ENCODE measurements at places on chromosomes 5 and 9.
A peak's percentile ranks its signal among the peaks of the same experiment; 100 is the strongest.

- no peak for DNase-seq
Measured at GRCh38 chr9:133811471-133811870, 73.3 kb upstream of the SARDH start.

DNA sequence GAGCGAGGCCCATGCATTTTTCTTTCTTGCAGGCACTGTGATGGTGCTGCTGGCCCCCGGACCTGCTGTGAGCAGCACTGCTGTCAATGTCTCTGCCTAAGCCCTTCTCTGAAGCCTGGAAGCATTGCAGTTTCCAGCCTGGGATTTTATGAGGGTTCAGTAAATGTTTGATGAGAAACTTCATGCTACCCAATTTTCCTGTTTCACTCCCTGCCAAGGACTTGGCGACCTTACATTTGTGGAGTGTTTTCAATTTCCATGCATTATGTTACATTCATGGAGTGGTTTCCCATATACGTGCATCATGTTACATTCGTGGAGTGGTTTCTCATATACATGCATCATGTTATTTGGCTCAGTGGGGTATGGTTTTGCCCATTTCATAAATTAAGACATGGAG lies 90.7 kb upstream of the PTCH1 start:
- DNase-seq, result no peak

DNA sequence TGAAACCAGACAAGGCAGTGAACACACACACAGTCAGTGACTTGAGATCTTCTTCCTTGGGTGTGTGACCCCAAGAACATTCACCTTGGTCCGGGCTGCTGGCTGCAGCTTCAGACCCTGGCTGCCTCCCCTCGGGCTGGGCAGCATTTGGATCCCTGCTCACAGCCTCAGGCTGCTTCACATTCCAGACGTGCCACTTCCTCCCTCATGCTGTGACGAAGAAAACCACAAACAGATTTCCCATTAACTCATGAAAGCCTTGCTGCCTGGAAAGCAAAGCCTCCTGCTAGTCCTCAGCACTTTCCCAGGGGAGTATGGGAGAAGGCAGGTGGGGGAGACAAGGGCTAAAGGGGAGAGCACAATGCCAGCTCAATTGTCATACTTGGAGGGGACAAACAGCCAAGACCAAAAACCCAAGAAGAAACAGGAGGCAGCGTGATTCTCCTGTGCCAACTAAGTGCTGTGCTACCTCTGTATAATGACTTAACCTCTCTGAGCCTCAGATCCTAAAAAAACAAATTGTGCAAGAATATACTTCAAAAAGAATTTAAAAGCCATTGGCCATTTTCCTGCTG lies 594.6 kb upstream of the BRINP1 start:
- peak; percentile 93 for DNase-seq

DNA sequence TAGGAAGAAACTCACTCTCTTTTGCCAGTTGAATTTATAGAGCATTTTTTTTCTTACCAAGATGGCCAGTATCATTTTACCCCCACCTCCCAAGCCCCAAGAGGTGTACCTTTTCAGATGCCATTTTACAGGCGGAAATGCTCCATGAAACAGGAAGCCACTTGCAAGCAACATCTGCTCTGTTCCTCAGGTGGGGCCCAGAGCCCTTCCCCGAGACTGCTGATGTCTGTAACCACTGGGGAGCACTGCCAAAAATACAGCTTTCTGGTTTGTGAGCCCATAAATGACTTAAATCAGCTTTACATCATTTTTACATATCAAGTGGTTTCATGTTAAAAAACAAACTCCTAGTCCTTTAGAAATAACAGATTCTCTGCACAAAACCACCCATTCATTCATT lies 42.9 kb upstream of the GARNL3 start:
- no peak for DNase-seq

DNA sequence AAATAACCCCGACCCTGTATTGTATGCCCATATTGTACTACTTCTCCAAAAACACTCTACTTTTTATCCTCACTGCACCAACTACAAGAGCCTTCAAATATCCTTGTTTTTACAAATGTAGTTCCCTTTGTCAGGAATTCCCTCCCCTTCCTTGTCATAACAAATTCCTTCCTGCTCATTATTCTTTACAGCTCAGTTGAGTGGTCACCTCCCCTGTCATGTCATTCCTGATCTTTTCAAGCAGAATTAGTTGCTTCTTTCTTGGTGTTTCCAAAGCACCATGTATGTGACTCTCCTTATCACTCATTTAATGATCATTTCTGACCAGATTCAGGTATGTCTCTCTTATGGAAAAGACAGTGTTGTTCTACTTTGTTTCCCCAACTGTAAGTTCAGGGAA lies 194.2 kb upstream of the SMC2 start:
- no peak for DNase-seq

DNA sequence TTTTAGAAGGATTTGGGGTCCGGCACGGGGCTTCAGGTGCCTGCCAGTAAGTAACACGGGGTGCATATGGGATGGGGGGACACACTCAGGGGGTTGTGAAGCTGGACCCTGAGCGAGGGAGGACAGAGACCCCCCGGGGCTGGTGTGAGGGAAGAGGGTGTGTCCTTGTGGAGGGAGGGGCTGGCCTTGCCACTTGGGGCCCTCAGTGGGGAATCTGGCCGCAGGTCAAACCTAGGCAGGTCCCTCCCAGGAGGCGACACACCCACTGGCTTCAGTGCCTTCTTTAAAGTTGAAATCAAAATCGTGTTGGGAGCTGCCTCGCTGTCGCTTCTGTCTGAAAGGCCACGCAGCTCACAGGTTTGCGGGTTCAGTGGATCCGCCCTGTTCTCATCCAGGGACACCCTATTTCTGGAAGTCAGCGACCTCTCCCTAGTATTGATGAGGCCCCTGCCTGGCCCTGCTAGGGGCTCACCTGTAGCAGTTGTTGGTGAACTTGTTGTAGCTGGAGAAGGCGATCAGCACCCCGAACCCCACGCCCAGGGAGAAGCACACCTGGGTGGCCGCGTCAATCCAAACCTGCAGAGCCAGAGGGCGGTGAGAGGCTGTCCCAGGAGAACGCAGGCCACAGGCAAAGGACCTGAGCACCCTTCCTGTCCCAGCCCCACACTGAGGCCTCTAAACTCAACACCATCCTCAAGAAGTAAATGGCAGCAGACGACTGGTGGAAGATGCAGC lies 29.4 kb downstream of the SLC6A3 start:
- no peak for DNase-seq

DNA sequence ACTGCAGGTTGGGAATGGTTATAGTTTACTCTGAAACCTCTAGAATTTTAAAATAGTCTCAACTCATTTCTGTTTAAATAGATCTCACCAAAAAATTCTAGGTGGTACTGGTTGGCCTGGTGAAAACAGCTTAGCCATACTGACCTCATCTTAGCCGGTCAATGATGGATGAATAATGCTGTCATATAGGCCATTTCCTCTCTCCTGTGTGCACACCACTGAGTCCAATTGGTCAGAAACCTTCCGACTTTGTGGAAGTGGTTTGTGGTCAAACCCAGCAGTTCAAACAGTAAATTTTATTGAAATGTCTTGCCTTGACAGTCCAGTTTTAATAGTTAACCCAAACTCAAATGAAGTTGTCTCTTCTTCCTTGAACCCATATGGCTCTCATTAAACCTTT lies 98.6 kb downstream of the GIN1 start:
- no peak for DNase-seq

- no peak for DNase-seq
Measured at GRCh38 chr5:135437796-135438560, 9.2 kb downstream of the DCANP1 start.

DNA sequence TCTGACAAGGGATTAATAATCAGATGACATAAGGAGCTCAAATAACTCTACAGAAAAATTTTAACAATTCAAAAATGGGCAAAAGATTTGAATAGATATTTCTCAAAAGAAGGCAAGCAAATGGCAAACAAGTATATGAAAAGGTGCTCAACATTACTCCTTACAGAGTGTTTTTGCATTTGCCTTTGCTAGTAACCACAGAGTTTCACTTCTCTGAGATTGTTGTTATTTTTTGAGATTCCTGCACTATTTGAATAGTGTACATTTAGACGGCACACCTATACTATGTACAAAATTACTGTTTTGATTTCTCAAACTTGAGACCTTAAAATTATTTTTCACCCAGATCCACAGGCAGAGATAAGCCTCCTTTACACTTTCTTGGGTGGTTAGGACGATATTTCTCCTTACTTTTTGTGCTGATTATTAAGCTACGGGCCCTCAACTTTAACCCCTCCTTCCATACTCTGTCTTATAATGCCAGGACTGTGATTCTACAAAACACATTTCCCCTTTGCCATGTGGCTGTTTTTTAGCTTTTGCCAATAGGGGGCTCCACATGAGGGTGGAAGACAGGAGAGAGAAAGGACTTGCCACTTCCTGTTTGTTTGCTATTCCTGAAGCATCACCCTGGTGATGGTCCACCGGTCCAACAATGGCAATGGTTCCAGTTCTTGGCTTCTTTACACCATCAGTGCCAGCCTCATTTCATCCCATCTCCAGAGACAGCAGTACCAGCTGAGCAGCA lies 65.0 kb upstream of the DAP start:
- no peak for DNase-seq

GRCh38 chr5:142667831-142668230 lies 18.1 kb downstream of the FGF1 start:
- no peak for DNase-seq

Measured in neural progenitor cell (in vitro differentiated cells).